Stromal cell of bone marrow (primary cell): ENCODE measurements at places on chromosomes 16 and 17.

DNA sequence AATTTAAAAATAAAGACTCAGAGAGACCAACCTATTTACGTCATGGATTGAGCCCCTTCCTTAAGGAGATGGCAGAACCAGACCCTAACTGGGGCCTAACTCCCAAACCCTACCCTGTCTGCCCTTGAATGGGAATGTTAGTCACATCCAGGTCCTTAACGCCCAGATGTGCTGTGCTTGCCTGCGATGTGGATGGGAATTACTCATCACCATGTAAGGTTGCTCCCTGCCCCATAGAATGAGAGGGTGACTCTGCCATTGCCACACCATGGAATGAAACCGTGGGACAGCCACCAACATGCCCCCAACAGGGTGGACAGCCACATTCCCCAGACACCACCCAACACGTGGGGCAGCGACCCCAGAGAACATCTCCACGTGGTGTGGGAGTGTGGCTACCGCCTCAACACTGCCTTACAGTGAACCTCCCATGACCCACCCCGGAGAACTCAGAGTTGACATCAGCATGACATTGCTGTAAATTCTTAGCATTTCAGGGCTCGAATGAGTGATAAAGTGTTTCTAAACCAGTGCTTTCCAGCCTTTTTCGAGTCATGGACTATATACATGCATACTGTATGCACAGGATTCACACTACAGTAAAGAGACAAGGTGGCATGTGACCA, 31.8 kb downstream of the SCNN1B start:
- no peak for DNase-seq

DNA sequence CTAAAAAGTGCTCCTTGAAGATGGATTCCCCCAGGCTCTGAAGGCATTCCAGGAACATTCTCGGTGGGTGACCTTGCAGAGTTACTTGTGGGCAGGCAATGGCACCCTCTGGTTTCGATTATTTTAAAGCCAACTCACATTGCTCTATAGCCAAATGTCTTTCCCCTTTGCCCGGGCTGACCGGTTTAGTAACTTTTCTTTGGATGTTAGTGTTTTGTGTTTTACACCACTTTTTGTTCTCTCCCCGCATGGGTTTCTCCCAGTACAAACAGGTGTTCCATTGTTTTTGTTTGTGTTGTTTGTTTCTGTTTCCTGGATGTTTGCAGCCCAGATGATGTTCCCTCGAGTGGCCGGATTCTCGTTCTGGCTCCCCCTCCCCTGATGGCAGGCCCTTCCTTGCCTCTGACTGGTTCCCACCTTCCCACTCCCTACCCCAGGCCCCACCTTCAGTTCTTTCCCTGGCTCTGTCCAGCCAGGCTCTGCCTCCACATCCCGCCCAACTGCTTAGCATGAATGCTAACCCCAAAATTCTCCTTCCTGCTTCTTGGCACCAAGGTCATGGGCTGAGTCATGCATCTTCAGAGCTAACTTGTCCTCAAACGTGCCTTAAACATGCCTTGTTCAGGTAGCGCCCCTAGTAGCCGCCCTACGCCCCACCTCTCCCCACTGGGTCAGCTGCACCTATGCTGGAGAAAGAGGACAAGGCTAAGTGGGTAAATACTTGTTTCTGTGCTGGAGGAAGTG, 40.6 kb downstream of the ELAC2 start:
- peak; percentile 10 for DNase-seq

DNA sequence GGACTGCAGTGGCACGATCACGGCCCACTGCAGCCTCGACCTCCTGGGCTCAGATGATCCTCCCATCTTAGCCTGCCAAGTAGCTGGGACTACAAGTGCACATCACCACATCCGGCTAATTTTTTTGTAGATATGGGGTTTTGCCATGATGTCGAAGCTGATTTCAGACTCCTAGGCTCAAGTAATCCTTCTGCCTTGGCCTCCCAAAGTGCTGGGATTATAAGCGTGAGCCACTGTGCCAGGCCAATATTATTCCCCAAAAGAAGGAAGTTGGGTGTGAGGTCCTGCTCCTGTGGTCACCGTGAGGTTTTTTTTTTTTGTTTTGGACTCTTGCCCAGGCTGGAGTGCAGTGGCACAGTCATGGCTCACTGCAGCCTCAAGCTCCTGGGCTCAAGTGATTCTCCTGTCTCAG, 1.5 kb downstream of the AMZ2 start:
- DNase-seq = no peak

DNA sequence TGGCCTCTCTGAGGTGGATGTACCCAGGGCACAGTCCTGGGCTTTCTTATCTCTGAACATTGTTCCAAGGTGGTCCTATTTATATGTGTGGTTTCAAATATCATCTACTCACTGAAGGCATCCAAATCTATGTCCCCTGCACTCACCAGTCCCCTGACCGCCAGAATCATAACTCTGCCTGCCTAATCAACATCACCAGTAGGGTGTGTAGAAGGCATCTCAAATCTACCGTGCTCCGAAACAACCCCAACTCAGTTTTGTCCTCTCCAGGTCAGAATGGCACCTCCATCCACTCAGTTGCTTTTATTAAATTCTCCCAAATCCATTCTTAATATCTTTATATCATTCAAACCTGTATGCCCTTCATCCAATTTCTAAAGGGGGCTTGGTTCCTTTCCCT, 536.3 kb downstream of the GRIN2A start:
- no peak for DNase-seq

DNA sequence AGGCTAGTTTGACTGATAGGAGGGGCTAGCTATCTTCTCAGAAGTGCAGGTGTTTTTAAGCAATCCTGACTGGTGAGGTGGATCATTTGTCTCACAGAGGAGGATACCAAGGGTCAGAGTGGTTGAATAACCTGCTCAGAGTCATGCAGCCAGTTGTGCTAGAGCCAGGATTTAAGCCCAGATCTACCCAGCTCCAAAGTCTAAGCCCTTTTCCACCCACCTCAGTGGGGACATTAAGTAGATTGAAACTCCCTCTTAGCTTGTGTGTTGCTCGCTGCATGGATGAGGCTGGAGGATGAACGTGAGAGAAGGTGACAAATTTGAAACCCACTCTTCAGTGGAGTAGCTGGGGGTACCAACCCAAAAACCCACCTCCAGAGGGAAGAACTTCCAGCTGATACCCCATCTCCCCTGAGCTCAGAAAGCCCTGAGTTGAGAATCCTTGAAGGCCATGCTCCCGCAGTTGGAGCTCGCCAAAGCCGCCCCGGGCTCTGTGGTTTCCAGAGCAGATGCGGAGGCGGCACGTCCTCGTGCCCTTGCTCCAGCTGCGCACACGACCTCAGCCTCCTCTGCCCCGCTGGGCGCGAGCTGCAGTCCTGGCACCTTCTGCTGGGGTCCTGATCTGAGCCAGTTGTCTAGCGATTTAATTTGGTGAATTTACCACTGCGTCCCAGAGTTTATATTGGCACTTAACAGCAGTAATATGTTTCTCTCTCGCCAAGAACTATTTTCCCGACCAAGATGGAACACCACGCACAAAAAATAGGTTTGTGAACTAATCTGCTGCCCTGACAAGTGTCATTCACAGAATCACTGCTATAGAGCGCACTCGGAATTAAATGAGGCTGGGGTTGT, 159.5 kb downstream of the CCDC182 start:
- no peak for DNase-seq

DNA sequence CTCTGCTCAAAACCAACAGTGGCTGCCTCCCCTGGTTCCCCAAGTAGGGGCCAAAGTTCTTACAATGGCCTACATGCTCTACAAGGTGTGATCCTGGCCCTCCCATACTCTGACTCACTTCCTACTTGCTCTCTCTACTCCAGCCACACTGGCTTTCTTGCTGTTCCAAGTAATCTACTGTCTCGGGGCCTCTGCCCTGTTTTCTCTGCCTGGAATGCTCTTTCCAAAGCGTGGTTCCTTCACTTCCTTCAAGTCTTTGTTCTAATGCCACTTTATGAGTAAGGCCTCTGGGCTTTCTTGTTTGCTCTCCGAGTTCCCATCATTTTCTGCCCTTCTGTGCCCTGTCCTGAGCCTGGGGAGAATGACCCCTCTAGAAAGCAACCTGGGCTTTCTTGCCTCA, 4.1 kb upstream of the CDH3 start:
- DNase-seq = no peak

GRCh38 chr16:57141822-57142631, 43.8 kb downstream of the PSME3IP1 start:
- DNase-seq = no peak

- no peak for DNase-seq
Observed at GRCh38 chr17:35051183-35051578, 12.3 kb downstream of the RFFL start.

DNA sequence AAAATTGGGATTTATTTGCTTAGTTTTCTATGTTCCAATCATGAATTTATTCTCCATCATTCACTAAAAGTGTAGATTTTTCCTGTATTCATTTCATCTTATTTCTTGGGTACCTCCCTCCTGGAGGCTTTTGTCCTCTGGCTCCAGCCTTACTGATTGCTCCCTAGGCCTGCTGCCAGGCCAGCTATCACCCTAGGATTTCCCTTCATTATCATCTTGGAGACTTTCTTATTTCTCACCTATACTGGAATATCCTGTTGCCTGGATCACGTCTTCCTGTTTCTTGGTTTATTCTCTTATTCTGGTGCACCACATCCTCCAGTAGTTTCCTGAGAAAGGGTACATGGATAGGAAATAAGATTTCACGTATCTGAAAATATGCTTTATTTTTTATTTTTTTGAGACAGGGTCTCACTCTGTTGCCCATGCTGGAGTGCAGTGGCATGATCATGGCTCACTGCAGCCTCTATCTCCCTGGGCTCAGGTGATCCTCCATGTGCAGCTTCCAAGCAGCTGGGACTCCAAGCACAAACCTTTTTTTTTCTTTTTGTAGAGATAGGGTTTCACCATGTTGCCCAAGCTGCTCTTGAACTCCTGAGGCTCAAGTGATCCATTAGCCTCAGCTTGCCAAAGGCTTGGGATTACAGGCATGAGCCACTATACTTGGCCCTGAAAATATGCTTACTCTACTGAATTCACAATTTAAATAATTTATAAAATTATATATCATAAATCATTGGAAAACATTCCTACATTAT, 13.3 kb upstream of the KPNB1 start:
- DNase-seq = no peak

DNA sequence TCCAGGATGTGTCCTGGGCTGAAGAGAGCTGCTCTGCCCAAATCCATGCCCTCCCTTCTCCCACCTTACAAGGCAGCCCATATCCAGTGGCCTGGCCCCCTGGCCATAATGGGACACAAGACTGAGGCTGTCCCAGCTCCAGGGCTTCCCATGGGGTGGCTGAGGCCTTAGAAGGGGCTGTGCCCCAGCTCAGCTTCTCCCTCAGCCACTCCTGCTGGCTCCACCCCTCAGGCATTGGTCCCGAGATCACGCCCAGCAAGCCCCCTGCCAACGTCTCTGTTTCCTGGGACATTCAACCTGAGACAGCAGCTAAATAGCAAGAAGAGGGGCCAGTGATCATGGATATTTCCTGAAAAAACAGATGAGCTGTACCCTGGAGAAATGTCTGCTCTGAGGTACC, 43.3 kb downstream of the ARHGAP27 start:
- no peak for DNase-seq

- no peak for DNase-seq
Observed at GRCh38 chr17:2319051-2319450, 15.3 kb downstream of the SRR start.

DNA sequence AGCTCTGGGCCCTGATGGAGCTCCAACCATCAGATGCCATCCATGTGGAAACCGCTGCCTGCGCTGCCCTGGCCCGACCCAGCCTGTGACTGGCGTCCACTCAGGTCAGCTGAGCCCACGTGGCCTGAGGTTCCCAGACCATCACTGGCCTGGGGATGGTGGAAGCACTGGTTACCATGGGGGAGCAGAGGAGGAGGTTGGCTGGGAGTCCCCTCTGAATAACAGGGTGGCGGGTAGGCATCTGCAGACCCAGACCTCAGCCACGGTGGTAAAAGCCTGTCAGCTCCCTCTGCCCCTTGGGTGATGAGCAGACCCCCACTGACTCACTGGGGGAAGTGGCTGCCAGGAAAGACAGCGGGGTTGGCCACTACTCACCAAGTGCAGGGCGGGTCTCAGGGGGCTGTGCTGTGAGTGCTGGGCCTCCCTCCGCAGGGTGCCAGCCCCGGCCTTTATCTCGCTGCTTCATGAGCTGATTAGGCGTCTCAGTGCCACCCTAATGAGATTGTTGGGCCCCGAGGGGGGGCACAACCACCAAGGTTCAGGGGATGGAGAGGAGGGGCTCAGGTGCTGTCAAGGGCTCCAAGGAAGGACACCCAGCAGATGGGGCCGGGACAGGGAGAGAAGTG, at the start of gene PDE6G:
TSS of gene PDE6G (minus strand) at position 425 of the 626 bp plus-strand sequence. CDS start 3,237 bp downstream, outside the sequence.
- no peak for DNase-seq

DNA sequence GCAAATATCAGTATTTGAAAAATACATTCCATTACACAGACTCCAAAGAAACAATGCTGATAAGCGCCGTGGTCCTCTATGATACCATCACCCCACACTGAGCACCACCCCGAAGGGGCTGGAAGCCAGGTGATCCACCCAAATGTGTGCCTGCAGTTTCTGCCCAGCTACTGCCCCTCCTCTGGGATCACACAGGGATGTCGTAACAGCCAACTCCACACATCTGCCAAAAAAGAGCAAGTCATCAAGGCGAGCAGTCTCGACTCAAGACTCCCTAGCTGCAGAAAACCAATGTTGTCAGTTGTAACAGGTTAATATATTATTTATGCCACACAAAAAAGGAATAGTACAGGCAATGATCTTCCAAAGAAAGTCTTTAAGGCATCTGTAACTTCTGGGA, 21.0 kb downstream of the CYB5D2 start:
- peak; percentile 49 for DNase-seq

GRCh38 chr16:87919681-87919994, 16.7 kb downstream of the CA5A start:
- DNase-seq = no peak

DNA sequence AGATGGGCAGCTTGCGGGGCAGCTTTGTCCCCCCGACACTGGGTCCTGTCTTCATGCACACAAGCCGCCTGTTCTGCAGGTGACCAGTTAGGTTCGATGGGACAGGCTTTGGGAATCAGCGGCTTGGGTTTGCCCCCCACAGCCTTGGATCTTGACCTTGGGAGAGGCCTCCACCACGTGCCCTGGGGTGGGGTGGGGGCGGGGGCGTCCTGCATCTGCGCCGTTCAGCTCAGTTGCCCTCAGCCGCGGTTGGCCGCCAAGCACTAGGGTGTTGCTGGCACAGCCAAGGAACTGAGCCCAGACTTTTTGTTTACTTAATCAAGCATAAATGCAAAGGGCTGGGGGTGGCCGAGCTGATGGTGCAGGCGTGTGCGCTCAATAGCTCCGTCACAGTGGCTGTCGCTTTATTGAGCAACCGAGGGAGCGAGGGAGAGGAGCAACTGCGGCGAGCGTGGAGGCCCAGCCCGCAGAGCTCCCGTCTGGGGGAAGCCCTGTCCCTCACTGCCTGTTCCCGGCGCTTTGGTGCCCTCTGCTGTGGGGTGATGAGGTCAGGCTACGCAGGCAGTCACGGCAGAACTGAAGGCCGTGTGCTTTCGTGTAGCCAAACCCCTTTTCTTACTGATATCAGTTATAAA, 33.9 kb downstream of the JPH3 start:
- peak; percentile 70 for DNase-seq

DNA sequence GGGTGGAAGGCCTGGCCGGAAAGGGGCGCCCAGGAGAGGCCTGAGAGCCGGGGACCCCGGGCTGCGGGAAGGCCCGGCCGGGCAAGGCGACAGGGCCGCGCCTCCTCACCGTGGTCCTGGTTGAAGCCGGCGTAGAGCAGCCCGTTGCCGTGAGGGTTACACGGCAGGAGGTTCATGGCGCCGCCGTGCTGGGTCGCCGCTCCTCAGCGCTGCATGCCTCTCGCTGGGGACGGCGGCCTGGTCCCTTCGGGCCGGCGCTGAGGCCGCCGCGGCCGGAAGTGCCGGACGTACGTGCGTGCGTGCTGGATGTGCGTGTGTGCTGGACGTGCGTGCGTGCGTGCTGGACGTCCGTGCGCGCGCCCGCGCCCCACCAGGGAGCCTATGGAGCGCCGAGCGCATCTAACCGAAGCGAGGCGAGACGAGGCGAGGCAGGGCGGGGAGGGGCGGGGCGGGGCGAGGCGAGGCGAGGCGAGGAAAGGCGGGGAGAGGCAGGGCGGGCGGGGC, at the start of gene WDR45B:
TSS of gene WDR45B (minus strand) at position 280 of the 504 bp plus-strand sequence. CDS start at position 176, 104 bp downstream.
- peak; percentile 92 for DNase-seq
